Cardiac muscle cell (in vitro differentiated cells and primary cell): ENCODE measurements at places on chromosomes 1 and 21.

GRCh38 chr1:32091176-32091575 lies 16.7 kb upstream of the KPNA6 start:
- no peak for DNase-seq

DNA sequence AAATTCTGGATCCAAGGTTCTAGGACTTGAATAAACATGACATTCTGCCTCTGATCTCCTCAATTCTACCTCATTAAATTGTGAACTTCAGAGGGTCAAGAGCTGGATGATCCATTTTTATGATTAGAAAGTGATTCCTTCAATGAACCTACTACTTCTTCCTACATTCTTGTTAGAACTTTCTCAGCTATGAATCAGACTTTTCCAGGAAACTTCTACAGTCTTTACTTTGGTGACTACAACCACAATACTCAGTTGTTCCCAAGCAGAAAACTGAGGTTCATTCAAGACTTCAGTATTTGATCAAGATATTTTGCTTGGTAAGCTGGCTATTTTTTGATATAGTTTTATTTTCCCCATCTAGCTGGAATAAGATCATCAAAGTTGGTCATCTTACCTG lies 51.4 kb downstream of the CDC7 start:
- DNase-seq: no peak

GRCh38 chr1:172121081-172121717 lies 279.9 kb downstream of the DNM3 start:
- DNase-seq: no peak

- DNase-seq: no peak
Observed at GRCh38 chr1:113949007-113949406, 19.9 kb downstream of the HIPK1 start.

- peak; percentile 53 for DNase-seq
Observed at GRCh38 chr1:175504875-175505555, 238.4 kb downstream of the TNR start.

GRCh38 chr1:30751830-30752650 lies 5.5 kb downstream of the LAPTM5 start:
- no peak for DNase-seq

DNA sequence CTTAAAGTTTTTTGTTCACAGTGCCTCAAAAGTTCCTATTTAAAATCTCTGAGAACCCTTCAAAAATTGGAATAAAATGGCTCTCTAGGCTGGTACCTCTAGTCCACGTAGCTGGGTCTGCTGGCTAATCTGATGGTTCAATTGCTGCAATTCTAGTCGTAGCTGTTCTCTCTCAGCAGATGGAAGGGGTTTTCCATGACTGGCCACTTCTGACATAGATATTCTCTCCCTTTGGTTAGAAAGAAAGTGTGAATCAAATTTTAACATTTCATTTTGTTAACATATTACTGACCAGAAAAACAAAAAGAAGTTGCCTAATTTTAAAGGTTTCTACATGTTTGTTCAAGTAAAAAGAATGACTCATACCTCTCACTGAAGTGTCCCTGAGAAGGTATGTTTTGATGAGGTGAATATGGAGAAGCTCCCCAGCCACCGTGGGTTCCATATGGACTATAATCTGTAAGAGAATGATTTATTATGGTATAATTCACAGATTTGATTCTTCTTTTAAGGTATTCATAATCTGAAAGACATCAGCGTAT lies 29.3 kb upstream of the SERPINC1 start:
- DNase-seq: no peak

DNA sequence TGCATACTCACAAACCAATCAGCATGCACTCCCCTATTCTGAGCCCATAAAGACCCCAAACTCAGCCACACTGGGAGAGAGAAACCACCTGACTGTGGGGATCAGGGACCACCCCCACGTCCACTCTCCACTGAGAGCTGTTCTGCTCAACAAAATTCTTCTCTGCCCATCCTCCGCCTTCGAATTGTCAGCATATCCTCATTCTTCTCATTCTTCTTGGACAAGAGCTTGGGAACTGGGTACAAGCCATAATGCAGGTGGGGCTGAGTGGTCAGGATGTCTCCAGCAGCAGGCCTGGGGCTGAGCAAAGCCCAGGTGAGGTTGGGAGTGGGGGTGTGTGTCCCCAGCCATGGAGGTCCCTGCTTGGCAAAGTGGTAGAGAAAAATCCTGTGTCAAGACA lies 34.6 kb upstream of the IFNGR2 start:
- no peak for DNase-seq

DNA sequence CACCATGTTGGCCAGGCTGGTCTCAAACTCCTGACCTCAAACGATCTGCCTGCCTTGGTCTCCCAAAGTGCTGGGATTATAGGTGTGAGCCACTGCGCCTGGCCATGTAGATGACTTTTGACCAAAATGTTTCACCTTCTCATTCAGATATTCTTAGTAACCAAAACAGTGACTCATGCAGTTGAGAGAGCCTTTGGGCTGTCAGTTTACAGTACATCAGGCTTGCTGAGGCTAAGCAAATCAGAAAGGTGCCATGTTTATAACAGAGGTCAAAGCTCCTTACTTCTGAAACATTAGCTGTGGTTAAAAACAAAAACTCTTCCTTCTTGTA lies 21.0 kb downstream of the CNIH4 start:
- no peak for DNase-seq

DNA sequence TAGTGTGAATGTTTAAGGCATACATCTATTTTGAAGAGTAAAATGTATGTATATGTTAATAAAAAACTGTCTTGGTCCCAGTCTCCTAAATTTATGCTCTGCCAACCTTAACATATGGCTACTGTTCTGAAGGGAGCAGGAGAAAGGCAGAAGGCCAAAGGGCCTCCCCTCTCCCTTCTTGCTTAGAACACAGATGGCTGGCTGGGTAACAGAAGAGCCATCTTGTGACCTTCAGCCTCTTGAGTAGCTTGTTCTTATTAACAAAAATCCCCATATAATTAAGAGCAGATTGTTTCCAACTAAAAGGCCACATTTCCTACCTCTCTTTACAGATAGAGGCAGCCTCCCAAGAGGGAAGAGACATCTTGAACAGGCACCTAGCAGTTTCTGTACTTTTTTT lies 36.1 kb downstream of the EPB41 start:
- DNase-seq: no peak

- no peak for DNase-seq
Observed at GRCh38 chr1:218971156-218971555, 202.5 kb upstream of the LYPLAL1 start.

DNA sequence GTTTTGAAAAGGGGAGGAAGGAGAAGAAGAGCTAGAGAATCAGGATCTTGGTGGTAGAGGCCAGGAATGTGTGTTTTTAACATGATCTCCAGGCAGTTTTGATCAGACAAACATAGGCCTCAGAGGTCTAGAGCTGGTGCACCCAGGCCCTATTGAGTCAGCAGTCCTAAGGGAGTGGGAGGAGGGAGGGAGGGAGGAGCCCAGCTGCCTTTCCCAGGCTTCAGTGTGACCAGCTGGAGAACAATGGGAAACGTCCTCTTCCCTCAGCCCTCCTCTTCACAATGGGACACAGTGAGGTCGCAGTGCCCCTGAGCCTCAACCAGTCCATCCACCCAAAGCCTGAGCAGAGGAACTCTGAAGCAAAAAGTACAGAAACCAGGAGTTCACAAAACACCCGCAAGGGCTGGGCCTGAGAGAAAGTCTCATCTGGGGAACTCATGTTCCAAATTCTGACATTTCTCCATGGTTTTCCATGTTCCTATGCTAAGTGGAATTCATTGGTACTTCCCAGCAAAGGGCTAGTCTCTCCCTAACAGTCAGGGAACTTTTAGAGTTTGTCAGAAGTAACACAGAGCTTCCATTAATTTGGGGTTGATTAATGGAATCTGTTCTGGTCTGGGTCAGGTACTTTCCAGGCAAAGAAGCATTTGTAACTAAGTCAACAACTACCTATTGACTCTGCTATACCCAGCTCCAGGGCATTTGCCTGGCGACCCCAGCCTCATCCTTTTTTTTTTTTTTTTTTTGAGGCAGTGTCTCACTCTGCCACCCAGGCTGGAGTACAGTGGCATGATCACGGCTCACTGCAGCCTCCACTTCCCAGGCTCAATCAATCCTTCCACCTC lies 37.5 kb downstream of the ELAPOR1 start:
- peak; percentile 16 for DNase-seq

DNA sequence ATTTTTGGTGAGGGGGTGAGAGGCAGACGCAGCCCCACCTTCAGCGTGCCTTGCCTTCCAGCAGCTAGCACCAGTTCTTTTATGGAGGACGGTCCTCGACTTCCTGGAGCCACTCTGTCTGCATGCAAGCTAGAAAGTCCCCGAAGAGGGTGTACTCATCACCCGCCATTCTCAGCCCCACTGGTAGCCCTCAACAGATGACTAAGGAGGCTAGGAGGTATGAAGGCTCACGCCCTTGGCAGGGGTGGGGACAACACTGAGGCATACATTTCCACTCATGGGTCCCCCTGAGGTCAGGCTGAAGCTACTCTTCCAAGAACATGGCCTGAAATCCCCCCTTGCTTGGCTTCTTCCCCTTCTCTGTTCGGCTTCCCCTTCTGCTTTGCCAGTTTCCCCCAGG lies 8.9 kb upstream of the PTPRF start:
- DNase-seq: no peak

GRCh38 chr1:7671146-7671465 lies 100.0 kb upstream of the VAMP3 start:
- no peak for DNase-seq

DNA sequence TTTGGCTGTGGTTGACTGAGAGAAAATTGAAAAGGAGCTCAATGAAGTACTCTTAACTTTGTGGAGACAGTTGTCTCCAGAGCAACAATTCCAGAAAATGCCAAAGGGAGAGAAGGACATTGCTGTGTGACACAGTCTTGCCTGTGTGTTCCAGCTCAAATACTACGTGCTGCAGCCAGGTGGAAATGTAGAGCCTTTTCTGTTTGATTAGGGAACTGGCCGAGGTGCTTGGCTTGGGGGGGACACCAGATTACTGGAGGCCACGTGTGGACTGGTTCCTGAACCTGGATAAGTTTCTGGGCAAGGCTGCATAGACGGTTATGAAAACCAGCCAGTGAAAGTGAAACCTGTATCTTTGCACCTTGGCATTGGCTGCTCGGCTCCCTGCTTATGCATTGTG lies 217.9 kb downstream of the CTH start:
- no peak for DNase-seq

GRCh38 chr1:172764378-172764777 lies 105.5 kb downstream of the FASLG start:
- DNase-seq: no peak

DNA sequence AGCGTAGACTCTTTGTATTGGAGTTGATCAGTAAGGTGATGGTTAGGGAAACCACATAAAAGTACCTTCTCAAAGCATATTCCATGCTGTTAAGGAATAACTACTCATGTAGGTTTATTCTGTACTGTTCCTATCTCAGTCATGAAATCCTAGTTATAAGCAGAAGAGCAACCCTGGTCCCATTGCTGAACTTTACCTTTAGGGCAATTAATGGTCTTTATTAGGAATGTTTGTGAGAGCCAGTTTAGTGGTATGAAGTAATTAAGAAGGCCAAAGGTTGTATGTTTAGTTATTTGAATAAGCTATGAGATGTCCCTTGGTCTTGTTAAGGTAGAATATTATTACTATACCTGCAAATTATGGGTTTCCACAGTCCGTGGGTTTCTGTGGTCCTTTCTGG lies 44.0 kb downstream of the ACP6 start:
- no peak for DNase-seq

DNA sequence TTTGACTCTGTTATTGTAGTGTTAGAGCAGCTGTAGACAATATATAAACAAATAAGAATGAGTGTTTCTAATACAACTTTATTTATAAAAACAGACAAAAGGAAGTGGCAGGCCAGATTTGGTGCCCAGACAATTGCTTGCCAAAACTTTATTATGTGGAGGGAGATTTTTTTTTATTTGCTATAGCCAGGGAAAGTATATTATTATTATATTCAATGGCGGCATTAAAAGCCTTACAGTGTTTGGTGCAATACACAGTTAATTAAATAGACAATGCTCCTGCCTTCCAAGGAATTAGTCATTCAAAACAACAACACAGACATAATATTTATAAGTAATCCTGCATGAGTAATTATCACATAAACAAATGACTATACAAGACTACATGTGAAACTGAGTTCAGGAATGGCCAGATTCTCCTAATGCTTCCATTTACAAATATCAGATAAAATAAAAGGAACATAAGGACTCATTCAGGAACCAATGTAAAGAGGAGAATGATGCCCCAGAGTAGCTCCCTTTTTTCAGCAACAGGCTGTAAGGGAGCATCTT lies 10.6 kb upstream of the RC3H1 start:
- no peak for DNase-seq

- no peak for DNase-seq
Observed at GRCh38 chr1:65882076-65882475, 89.4 kb downstream of the PDE4B start.

GRCh38 chr1:151570819-151571218 lies 30.7 kb downstream of the TUFT1 start:
- DNase-seq: no peak

GRCh38 chr21:16550917-16551741 lies 821.3 kb downstream of the USP25 start:
- no peak for DNase-seq

- DNase-seq: no peak
Observed at GRCh38 chr1:167447521-167448136, 70.7 kb downstream of the CD247 start.

- no peak for DNase-seq
Observed at GRCh38 chr1:33234131-33234530, 22.2 kb upstream of the ZNF362 start.

- no peak for DNase-seq
Observed at GRCh38 chr21:41431788-41432548, 5.9 kb downstream of the MX1 start.

- no peak for DNase-seq
Observed at GRCh38 chr21:15491100-15491499, 238.7 kb upstream of the USP25 start.

DNA sequence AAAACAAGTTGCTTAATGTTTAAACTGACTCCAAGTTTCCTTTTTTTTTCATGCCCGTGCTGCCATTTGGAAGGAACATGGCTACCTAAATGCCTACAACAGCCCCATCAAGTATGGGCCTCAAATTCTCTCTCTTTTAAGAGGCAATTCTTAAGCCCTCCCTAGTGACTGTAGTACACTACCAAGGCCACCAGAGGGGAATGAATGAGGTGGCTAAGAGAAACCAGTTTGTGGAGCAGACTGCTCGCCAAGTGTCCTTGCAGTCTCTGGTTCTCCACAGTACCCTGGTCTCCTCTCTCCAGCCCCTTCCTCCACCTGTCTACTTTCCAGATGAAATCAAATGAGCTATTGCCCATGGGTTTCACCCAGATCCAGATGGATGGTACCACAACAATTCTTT lies 1809.6 kb downstream of the BRINP3 start:
- DNase-seq: no peak

- DNase-seq: no peak
Observed at GRCh38 chr21:37565530-37566223, 199.1 kb downstream of the DYRK1A start.

DNA sequence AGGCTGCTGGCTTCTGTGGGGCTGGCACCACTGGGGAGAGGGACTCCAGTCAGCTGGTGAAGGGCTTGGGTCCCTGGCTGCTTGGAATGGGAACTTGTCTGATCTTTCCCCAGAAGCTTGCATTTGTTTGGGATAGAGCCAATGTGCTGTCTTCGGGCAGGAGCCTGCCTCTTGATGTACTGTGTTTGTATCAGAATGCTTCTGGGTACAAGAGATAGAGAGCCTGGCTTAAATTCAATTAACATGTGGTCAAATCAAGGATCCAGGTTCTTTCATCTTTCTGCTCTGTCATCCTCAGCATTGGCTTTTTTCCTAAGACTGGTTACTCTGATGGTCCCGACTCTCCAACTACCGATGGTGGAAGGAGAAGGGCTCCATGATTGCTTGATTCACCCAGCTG lies 16.0 kb upstream of the PROK1 start:
- DNase-seq: peak; percentile 23
